GM23248 (cell line): ENCODE measurements at places on chromosomes 16 and 17. TPM values are rescaled to one million over a fixed set of nuclear protein-coding genes. Genes with fewer than 3 reads are reported as not detected.
A peak's percentile ranks its signal among the peaks of the same experiment; 100 is the strongest.

DNA sequence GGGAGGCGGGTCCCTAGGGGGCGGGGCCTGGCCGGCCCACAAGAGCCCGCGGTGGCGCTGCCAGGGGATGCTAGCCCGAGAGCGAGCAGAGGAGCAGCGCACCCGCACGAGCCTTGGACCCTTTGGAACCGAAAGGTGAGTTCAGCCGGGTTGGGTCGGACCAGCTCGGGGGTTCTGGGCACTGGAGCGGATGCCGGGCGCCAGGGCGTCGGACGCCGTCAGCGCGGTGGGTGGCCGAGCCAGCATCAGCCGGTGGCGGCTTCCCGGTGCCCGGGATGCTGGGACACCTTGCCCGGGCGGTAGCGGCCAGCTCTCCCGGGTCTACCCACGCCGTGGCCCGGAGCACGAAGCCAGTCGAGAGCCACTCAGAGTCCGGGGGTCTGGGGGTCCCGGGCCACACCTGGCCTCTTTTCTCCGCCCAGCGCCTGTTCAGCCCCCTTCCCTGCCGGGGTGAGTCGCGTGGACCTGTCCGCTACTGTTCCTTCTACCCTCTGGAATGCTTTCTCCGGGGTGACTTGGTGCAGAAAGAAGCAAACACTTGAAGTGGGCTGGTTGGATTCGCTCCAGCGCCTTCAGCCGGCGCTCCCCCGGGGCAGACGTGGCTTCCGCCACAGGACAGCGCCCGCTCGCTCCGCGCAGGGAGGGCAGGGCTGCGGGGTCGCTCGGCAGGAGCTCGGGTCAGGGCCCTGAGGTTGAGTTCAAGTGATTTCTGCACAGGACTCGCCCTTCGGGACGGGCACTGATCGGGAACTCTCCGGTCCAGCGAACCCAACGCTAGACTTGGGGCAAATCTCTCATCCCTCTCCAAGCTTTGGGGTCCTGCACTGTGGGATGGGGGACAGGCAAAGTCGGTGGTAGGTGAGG is at the start of gene SCNN1G:
SCNN1G (plus strand) TSS at position 67 of the 864 bp plus-strand sequence. CDS start 3,527 bp downstream, outside the sequence.
- peak; percentile 14 for DNase-seq
- H3K4me3 ChIP-seq, result peak within 1 kb of the TSS; percentile 8; the same call in 1 of the 2 replicates
- no peaks in the 10 kb centered on the region for H3K36me3 ChIP-seq
- no peaks in the 10 kb centered on the region for H3K4me1 ChIP-seq
- H3K27ac ChIP-seq, result no peak within 1 kb of the TSS

The PHB1 gene
- total RNA-seq, result 85.4 and 107 TPM in 2 replicates

GRCh38 chr16:49600536-49600935 is 226.9 kb downstream of the C16orf78 start:
- no peaks in the 10 kb centered on the region for H3K4me1 ChIP-seq
- H3K27me3 ChIP-seq, result no peaks in the 10 kb centered on the region; the same call in 1 of the 2 replicates
- H3K36me3 ChIP-seq, result no peaks in the 10 kb centered on the region
- no peak overlapping the region for H3K27ac ChIP-seq

DNA sequence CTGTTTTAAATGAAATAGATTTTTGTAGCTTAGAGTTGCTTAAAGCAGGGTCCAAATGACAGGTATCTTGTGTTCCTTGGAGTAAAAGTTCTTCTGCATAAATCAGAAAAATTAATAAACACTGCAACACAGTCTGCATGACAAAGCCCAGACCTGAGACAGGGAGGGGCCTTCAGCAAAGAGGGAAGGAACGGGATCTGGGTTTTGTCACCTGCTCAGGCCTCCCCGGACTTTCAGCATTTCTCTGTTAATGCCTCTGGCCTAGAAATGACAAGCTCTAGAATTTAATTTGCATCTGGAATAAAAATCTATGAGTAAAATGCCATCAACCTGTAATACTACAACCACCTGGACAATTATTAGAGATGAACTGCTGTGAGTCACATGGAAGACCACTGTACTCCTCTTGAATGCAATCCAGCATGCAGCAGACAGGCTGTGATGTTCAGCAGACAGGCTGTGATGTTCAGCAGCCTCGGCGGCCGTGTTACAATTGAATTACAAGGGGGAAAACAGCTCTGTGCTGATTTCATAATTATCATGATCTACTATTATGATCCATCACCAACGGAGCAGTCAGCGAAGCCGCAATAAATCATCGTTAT is 170.2 kb downstream of the TOX3 start:
- no peaks in the 10 kb centered on the region for H3K36me3 ChIP-seq
- DNase-seq, result no peak
- no peaks in the 10 kb centered on the region for H3K4me1 ChIP-seq
- H3K27ac ChIP-seq, result no peak overlapping the region
